ENCODE measurements at places on chromosomes 5 and 9.

- no peak for DNase-seq
Measured at GRCh38 chr5:134508521-134509195, 16.8 kb upstream of the JADE2 start.

GRCh38 chr9:79377339-79377855 is 194.4 kb upstream of the TLE4 start:
- DNase-seq = no peak

GRCh38 chr9:94950579-94951323 is 224.3 kb downstream of the AOPEP start:
- DNase-seq = no peak

GRCh38 chr9:136052472-136052880 is 42.6 kb downstream of the NACC2 start:
- no peak for DNase-seq

GRCh38 chr5:76402251-76402885 is 717 bp upstream of the IQGAP2 start:
- peak; percentile 76 for DNase-seq

- DNase-seq = no peak
Measured at GRCh38 chr5:135555530-135555929, 19.8 kb upstream of the NEUROG1 start.

GRCh38 chr5:91293131-91293530 is 90.0 kb downstream of the ARRDC3 start:
- DNase-seq = no peak

DNA sequence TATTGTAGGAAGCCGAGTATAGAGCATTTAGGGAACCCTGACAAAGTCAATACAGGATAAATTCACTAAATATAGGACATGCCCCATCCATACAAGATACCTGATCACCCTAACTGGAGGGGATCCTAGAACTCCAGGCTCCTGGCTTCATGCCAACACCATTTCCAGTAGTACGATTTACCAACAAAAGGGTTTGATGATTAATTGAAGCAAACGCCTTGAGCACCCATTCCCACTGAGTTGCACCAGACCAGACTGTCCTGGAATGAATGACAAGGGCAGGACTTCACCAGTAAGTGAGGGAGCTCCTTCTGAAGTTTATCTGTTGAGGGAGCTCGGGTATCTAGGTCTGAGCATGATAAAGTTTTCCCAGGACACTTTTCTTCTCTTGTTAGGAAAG is 327.2 kb upstream of the MSX2 start:
- DNase-seq = no peak

DNA sequence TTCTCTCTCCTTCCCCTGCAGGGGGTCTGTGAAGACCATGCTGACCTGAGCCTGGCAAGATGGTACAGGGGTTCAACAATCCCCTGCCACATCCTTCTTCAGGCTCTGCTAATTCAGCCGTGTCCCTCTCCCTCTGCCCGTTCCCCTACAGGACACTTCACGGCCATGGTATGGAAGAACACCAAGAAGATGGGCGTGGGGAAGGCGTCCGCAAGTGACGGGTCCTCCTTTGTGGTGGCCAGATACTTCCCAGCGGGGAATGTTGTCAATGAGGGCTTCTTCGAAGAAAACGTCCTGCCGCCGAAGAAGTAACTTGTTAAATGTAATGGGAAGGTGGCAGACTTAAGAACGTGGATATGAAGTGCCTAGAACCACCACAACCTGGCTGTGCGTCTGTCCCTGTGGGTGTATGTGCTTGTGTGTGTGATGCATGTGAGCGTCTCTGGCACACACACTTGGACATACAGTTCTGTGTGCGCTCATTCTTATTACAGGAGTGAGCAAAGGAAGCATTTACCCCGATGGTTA is 6.9 kb upstream of the CCIN start:
- DNase-seq = no peak

DNA sequence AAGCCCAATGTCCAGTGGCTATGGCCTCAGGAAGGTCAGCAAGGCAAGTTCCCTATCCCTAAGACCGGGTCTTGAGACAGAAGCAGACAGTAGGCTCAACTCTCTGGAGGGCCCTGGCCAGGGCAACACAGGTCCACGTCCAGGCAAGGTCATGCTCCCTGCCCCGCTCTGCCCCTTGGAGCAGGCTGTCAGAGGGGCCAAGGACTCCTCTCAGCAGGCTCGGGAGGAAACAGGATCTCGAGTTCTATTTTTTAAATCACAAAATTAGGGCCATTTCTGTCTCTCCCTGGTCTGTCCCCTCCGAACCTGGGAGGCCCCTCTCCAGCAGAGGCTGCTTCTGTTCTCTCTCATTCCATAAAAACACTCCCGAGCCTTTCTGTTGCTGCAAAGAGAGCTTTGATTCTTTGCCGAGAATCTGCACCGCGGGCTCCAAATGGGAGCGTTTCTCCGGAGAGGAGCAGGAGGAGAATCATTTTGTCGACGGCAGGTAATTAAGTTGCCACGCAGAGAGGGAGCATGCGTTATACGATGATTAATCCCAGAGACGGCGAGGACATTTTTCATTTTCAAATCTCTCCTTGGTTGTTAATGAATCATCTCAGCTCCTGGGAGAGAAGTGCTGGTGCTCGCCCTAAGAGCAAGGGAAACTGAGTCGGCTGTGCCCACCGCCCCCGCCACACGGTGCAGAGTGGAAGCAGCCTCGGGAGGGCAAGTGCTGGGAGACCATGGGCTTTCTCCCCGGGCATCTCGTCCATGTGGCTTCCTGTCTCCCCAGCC is 24.5 kb upstream of the FCN1 start:
- no peak for DNase-seq

- no peak for DNase-seq
Measured at GRCh38 chr5:145072889-145073288, 762.3 kb downstream of the PRELID2 start.

DNA sequence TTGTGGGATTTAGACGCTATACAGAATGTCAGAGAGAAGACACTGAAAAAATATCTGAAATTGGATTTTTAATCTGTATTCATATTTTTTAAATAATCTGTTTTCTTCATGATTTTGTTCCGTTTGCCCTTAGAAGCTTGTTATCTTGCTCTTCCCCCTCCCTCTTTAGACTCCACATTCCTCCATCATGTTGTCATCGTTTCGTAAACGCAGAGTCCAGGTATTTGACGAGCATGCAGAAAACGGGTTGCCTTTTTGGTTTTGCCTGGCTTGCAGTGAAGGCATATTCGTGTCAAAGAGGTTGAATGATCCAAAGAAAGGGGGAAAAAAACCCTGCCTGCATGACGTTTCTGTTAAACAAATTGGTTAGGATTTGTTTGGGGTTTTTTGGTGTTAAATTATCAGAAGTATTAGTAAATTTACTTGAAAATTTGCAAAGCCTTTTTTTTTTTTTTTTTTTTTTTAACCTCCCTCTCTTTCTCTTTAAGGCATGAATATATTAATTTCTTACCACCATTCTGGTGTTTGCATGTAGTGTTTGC is 2.9 kb downstream of the SPTAN1 start:
- no peak for DNase-seq

- no peak for DNase-seq
Measured at GRCh38 chr9:12224449-12224848, 468.7 kb upstream of the TYRP1 start.

- DNase-seq = no peak
Measured at GRCh38 chr9:37904445-37905130, 661 bp upstream of the SLC25A51 start.

DNA sequence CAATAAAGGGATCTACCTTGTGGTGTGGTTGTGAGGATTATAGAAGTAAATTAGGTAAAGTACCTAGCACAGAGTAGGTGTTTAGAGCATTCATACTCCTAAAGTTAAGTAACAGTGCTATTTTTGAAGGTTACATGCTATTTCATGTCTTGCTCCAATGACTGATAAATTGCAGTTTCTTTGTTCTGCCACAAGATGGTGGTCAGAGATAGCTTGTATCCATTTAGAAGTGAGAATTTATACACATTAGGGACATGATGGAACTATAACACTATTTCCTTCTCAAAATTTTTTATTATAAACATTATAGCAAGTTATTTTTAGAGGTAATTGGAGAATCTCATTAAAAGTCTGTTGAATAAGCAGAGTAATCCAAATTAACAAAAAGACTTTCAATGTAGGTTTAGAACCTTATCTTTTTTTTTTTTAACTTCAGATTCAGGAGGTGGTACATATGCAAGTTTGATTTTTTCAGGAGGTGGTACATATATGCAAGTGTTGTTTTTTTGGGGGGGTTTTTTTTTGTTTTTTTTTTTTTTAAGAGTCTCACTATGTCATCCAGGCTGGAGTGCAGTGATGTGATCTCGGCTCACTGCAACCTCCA is 17.1 kb downstream of the MTREX start:
- no peak for DNase-seq

- DNase-seq = no peak
Measured at GRCh38 chr5:148491793-148492184, 108.0 kb downstream of the FBXO38 start.

DNA sequence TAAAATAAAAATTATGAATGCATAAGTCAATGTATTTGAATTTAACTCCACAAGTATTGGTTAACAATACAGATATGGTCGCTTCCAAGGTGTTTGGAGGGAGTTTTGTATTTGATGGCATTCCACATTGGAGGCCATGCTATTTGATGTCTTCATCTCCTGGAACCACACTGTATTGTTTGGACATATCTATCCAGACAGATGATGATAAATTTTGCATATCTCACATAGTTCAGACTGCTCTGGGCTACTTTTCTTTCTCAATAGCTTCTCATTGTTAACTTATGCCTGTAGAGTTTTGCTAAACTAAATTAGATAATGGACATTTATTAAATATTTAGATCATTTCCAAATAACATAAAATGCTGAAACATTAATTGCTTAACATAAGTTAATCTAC is 58.0 kb downstream of the CDKN2A start:
- no peak for DNase-seq

DNA sequence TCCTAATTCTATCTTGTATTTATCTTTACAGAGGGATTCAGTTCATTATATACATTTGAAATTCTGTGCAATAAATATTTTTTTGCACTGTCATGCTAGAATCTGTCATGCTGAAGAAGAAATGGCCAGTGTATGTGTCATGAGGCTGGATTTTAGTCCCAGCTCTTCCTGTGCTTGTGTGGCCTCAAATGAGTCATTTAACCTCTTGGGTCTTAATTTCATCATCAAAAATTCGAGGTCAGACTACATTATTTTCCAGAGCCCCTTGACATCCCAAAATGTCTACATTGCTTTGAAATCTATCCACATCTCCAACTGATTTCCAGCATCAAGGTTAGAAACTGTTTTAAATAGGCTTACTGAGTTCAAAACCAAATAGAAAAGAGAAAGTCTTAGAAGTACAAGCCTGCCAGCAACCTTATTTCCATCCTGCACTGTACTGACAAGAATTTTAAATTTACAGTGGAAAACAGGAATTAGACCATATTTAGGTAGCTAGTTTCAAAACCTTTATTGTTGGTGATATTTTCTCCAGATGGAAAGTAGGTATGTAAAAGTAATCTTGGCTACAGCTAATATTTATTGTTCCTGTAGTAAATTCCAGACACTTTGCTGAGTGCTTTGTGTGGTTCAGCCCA is 96.7 kb upstream of the MAMDC2 start:
- no peak for DNase-seq

- DNase-seq = peak; percentile 92
Measured at GRCh38 chr5:131634996-131635683, at the start of gene RAPGEF6. Gene RAPGEF6 (minus strand): TSS chr5:131635229. CDS start chr5:131635030, 199 bp downstream.

GRCh38 chr9:110188991-110189390 is 19.0 kb downstream of the C9orf152 start:
- DNase-seq = no peak

DNA sequence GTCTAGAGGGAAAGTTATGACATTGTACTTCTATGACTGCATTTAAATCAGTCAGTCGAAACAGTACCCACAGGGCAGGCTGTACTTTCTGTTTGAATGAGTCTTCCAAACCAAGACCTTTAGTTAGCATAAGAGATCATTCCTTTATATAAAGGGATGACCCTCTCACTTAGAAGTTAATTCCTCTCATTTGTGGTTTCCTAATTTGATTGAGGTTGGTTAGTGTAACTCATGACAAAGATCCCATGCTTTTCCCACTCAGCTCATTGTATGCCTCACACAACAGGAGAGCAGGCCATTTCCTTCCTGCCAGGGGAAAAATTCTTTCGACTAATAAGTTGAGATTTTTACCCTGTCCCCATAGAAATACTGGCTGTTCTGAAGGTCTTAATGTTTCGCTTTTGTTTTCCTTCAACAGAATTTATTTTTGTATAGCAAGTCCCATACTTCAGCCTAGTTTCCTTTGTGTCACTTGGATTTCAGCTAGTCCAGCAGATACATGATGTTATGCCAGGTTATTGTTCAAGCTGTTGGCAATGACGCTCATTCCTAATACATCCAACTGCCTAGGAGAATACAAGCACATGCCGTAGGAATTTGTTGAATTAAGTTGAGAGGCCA is 500.7 kb downstream of the SPATA31D1 start:
- no peak for DNase-seq

Measured in stimulated activated CD8-positive, alpha-beta memory T cell treated with anti-CD3 and anti-CD28 coated beads, Interleukin-2, amount 100 ng/mL, for 48 hours (primary cell).